ENCODE measurements at places on chromosomes 5 and 9.

- DNase-seq: no peak
Measured at GRCh38 chr5:164844348-164844747, 1338.9 kb downstream of the MAT2B start.

DNA sequence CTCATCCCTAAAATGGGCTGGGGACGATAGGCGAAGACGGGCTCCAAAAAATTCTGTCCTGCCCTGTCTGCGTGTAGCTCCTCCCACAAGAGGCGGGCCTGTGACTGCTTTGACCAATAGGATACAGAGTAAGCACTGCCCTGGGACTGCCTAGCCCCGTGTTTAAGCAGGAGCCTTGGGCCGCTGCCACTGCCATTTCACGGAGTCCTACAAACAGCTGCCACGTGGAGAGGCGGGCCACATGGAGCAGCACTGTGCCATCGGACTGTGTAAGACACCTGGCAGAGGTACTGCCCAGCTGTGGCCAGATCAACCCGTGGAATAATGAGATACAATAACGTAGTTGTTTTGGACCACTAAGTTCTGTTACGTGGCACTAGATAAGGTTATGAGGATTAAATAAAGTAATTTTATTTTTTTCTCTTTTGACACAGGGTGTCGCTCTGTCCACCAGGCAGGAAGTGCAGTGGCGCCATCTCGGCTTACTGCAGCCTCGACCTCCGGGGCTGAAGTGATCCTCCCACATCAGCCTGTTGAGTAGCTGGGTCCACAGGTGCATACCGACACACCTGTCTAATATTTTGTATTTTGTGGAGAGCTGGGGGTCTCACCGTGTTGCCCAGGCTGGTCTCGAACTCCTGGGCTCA, 87.2 kb downstream of the LMNB1 start:
- DNase-seq: no peak

- no peak for DNase-seq
Measured at GRCh38 chr9:136295542-136296433, 8.1 kb downstream of the CCDC187 start.

DNA sequence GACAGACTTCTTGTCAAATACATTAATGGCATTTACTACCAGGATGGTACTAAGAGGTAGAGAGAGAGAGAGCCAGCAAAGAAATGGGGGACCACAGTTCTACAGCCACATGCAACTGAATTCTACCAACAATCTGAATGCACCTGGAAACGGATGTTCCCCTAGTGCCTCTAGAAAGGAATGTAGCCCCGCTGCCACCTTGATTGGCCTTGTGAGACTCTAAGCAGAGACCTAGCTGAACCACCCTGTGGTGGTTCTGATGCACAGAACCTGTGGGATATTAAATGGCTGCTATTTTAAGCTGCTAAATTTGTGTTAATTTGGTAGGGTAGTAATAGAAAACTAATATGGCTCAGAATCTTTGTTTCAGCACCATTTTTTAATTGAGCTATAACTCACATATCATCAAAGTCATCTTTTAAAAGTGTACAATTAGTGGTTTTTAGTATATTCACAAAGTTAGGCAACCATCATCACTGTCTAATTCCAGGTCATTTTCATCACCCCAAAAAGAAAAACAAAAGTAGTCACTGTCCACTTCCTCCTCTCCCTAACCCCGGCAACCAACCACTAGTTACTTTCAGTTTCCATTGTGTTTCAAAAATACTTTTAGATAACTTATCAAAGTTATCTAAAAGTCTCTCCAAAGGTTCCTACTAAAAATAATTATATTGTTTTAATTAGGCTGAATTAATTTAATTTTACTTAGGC, 51.7 kb downstream of the CPLANE1 start:
- no peak for DNase-seq

DNA sequence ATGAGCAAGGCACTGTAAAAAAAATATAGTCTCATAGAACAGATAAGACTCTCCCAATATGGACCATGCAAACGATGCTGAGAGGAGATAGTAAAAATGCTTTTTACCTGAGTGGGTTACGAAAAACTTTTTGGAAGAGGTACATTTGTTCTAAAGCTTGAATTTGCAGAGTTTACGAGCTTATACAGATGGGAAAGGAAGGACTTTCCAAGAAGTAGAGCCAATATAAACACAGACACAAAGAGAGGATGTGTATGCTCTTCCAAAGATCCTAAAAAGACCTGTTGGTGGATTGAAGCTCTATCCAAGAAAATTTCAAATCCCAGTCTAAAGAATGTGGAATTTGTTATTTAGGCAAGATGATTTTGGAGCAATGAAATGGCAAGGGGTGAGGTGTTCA, 127.1 kb upstream of the SLCO6A1 start:
- DNase-seq: no peak

- no peak for DNase-seq
Measured at GRCh38 chr5:38483805-38484398, 72.5 kb downstream of the LIFR start.

DNA sequence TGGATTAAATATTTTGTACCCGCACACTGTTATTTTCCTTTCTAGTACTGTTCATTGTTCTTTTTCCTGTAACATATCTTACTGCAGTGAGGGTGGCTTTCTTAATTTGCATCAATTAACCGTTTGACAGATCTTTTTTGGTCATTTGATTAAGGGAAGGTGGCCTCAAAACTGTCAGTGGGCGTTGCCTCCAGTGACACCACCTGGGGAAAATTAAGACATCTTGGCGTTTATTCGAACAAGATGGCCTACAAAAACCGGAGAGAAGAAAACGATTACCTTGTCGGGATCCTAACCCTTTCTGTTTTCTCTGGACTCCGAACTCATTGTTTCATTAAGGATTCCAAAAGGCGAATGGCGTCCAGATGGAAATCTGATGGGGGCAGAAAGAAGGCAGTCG, 2.0 kb downstream of the BASP1 start:
- no peak for DNase-seq

Data from activated CD4-positive, alpha-beta T cell treated with anti-CD3 and anti-CD28 coated beads, Interleukin-2, amount 50 U/mL, for 1 hour (primary cell).